ENCODE measurements at places on chromosomes 1 and 21. TPM values are rescaled to one million over a fixed set of nuclear protein-coding genes. Genes with fewer than 3 reads are reported as not detected.

The RPE65 gene
- total RNA-seq: not detected

The SLC16A4 gene
- total RNA-seq: 33.7 TPM

The SH2D1B gene
- 0.12 TPM for total RNA-seq

The FCRL2 gene
- not detected for total RNA-seq

The MCOLN2 gene
- total RNA-seq: 2.4 TPM

The EVA1B gene
- total RNA-seq: 22.2 TPM

The FABP3 gene
- total RNA-seq: not detected

The PDPN gene
- not detected for total RNA-seq

The CFAP141 gene
- not detected for total RNA-seq

The HOOK1 gene
- 0.21 TPM for total RNA-seq

The SLAMF7 gene
- total RNA-seq: 1.8 TPM

The S100A13 gene
- 172 TPM for total RNA-seq

The MAP3K21 gene
- total RNA-seq: 8.3 TPM

The HIVEP3 gene
- 3.0 TPM for total RNA-seq

The LCA5L gene
- total RNA-seq: 1.8 TPM

The KRTAP12-1 gene
- not detected for total RNA-seq

The ATP6V1G3 gene
- total RNA-seq: not detected

The MT1HL1 gene
- total RNA-seq: not detected

The FTCD gene
- not detected for total RNA-seq

The BMP8B gene
- 5.3 TPM for total RNA-seq

The RPS6KA1 gene
- 17.0 TPM for total RNA-seq

The SHC1 gene
- 231 TPM for total RNA-seq

The SNX7 gene
- 23.9 TPM for total RNA-seq

The NIBAN1 gene
- 0.81 TPM for total RNA-seq

The COL6A1 gene
- total RNA-seq: 18.9 TPM

The POFUT2 gene
- 23.3 TPM for total RNA-seq

Data from A549 treated with Hydrocortisone at 1 μM for 4 hours (cell line).